ENCODE measurements at places on chromosomes 1 and 21. TPM values are rescaled to one million over a fixed set of nuclear protein-coding genes. Genes with fewer than 3 reads are reported as not detected.

Gene HSD3B2
- not detected for total RNA-seq

Gene PAQR6
- total RNA-seq: 0.66 TPM

Gene BMP8A
- total RNA-seq: not detected

Gene TNFSF18
- 0.17 TPM for total RNA-seq

Gene CFHR5
- not detected for total RNA-seq

Gene SLC44A3
- total RNA-seq: 2.3 TPM

Gene GBP7
- total RNA-seq: not detected

Gene FABP3
- total RNA-seq: not detected

All from subcutaneous adipose tissue (tissue), 4 donors.